ENCODE measurements at places on chromosomes 12 and 14.

GRCh38 chr14:63457498-63457897, 85.7 kb downstream of the PPP2R5E start:
- no peak for DNase-seq

DNA sequence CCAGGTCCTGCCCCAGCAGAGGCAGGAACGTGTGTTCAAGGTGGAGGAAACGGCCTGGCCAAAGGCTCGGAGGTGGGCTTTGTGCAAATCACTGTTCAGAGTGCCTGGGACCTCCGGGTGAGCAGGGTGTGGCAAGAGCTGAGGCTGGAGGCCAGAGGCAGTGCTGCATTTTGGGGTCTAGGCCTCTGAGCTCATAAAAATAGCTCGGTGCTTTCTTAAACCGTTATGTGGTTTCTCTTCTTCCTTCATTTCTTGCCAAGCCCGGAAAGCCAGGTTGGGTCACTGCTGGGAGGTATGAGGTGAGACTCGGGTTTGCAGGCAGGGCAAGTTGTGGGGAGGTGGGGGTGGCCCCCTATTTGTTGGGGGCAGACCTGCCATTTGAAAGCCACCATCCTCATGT, 178.8 kb upstream of the MYL2 start:
- no peak for DNase-seq

GRCh38 chr12:24359418-24359817, 409.9 kb upstream of the SOX5 start:
- no peak for DNase-seq

GRCh38 chr14:33120966-33121365, 182.3 kb downstream of the NPAS3 start:
- no peak for DNase-seq

GRCh38 chr12:105409801-105410471, 79.4 kb downstream of the C12orf75 start:
- no peak for DNase-seq

DNA sequence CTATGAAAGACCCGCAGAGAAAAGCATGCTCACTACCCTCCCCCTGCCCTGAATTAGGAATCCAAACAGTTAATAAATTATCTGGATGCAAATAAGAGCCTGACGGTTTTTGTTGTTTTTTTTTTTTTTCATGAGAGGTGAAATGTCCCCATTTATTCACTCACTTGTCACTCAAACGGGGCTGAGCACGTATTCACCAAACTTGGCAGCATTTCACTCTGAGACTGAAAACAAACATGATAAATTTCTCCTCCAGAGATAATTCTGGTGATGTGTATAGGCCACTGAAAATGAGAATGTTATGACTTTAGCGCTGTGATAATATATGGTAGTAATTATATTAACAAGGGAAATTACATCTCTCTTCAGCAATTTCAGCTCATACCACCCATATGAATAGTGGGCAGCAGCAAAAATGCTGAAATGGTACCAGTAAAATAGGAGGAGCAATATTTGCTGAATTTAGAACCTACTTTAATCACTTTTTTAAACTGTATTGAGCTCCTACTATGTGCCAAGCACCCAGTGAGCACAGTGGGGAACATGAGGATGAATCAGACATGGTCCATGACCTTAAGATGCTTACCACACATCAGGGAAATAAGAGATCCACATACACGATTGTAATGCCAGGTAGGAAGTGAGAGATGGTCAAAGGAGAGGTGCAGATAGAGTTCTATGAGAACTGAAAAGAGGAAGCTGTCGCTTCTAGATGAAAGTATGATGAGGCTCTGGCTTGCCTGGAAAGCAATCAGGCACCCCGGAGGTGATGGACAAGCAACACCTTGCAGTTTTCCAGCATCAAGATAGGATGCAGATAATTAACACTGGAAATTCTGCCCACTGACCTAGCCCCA, 286.5 kb upstream of the TMPO start:
- DNase-seq, result no peak

- DNase-seq, result no peak
These were observed 19.8 kb downstream of the DIP2B start for GRCh38 chr12:50524621-50525020.

DNA sequence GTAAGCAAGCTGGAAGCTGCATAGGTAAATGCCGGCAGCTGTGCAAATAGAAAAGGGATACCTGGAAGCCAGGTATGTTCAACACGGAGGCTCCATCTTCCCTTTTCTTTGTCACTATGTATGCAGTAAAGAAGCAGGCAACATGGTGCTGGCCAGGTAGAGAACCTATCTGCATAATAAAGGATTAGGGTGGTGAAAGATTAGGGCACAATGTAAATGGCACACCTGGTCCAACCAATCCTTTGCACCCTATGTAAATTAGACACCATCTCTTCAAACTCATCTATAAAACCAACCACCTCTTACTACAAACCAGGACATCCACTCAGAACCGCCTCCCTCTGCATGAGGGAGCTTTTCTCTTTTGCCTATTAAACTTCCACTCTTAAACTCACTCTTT, 32.3 kb downstream of the RPS29 start:
- DNase-seq, result no peak

GRCh38 chr14:71595441-71595840, 336.8 kb upstream of the RGS6 start:
- no peak for DNase-seq

DNA sequence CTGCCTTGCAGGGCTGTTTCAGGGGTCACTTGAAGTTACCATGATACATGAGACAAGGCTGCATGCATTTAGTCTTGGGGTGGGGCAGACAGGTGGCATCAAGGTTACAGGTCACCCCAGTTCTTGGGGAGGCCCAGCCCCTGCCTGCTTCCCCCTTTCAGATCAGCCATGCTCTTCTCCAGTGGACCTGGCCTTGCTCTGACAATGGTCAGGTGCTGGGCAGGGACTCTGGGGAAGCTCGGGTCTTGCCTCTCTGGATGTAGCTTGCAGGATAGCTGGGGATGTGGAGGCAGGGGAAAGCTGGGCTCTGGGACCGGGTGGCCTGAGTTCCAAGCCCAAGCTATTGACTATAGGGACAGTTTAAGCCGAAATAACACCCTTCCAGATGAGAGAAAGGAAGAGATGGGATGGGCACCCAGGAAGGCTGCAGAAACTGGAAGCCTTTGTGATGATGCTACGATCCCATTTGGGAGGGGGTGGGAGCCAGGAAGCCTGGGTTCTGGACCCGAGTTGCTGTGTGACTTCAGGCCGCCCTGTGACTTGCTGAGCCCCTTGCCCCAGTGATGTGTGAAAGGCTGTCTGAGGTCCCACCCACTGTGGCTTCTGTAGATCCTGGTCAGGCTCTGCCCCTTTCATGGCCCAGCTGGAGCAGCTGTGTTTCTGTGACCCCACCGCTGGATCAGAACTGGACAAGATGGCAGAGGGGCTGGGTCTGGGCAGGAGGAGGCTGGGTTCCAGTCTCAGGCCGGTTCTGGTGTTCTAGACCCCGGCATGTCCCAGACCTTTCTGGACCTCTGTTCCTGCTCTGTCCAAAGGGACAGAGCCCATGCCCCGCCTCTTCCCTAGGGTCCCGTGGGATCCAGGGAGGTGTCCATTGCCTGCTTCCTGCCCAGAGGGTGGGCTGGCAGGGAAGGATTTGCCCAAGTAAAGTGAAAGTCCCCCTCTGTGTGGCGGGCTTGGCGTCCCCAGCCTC, 2.1 kb downstream of the TNFAIP2 start:
- no peak for DNase-seq

DNA sequence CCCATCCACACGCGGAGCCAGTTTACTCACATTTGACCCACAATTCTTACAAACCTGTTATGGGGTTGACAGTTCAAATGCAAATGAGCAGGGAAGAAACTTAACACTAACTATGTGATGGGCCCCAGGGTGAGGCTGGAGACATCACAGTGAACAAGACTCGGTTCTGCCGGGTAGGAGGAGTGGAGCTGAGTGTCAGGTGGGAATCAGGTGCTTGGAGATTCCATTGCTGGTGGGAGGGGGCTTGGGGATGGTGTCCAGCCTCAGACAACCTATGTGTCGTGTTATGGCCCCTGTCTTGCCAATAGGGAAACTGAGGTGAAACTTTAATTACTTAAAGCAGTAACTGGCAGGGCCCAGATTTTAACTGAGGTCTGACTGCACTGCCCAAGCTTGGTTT, 41.9 kb downstream of the BEGAIN start:
- DNase-seq, result no peak

- no peak for DNase-seq
These were observed 262.3 kb downstream of the GLT1D1 start for GRCh38 chr12:129115558-129115957.

DNA sequence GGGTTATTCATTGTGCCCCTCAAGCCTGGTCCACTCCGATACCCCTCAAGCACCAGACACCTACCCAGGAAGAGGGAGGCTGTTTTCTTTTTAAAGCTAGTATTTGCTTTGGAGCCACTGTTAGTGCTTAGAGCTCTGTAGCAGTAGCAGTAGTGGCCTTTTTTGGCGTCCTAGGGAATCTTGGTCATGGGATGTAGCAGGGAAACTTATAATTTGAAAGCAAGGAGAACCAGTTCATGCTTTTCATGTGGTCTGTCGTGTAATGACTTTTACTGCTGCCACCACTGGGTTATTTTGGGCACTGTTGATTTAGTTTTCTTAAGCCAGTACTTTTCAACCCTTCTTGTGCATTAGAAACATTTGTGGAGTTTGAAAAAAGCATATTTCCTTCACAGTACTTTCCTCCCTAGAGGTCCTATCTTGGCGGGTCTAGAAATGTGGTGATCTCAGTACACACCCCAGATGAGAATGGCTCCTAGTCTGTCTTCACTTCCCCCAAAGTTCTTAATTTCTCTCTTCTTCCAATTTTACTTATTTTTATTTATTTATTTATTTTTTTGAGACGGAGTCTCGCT, 49.7 kb downstream of the MARK3 start:
- no peak for DNase-seq

- DNase-seq, result no peak
These were observed 5.8 kb downstream of the SRSF9 start for GRCh38 chr12:120463712-120464111.

All from caudate nucleus (tissue), 63 donors.